Stimulated activated CD4-positive, alpha-beta T cell treated with anti-CD3 and anti-CD28 coated beads, Interleukin-12 subunit alpha, Interleukin-12 subunit beta, amount 100 ng/mL, for 48 hours (primary cell): ENCODE measurements at places on chromosomes 5 and 9.
A peak's percentile ranks its signal among the peaks of the same experiment; 100 is the strongest.

DNA sequence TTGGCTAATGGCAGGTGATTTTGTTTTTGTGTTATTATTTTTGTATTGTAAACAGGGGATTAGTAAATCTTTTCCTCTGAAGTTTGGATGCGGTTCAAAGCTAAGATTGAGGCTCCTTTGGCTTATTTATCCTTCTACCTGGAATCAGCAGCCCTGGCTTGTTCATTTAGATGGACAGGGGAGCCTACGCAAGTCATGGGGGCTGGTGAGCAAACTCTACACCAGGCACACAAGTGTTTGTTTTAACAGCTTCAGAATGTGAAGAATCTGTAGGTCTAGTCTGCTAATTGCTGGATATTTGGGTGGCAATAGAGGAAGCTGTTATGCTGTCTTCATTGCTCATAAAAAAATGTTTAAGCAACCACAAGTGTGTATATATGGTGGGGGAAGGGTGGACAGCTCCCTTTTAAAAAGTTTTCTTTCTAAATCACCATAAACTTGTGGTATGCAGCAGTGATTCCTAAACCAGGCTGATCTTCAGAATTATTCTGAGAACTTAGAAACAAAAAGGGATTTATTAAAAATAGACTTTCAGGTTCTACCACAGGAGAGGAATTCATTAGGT lies 20.7 kb downstream of the ZNF462 start:
- DNase-seq = no peak

DNA sequence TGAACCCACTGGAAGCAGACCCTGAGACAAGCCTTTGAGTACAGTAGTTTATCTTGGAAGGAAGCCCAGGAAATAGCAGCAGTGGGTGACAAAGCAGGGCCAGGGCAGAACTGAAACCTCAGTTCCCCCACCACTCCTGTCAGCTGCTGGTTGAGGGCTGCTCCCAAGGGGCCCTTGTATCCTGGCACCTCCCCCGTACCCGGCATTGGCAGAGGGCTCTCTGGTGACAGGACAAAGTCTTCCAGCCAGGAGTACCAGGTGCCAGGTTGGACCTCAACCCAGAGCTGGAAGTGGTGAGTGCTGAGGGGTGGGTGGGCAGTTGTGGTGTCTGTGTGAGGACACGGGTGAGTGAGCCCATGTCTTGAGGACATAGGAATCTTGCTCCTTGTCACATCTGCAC lies 123.3 kb downstream of the PHF2 start:
- DNase-seq = no peak

- no peak for DNase-seq
Observed at GRCh38 chr5:100832252-100833230, 70.5 kb downstream of the ST8SIA4 start.

DNA sequence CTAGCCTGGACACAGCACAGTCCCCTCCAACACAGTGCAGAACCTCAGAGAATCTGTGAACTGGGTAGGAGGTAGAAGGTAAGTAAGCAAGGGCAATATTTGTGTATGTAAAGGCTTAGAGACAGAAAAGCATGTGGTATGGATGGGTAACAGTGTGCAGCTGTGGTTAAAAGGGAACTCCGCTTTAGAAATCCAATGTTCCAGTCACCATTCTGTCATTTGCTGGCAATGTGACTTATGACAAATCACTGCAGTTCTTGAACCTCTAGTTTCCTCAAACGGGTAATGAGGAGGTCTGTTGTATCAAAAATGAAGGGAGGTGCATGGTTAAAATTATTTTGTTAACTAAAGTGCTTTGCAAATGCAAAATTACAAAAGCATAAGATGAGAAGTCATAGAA lies 125.5 kb upstream of the IFNE start:
- no peak for DNase-seq

- DNase-seq = no peak
Observed at GRCh38 chr5:76363352-76364225, 39.5 kb upstream of the IQGAP2 start.

- DNase-seq = no peak
Observed at GRCh38 chr9:109139851-109140250, 20.1 kb upstream of the TMEM245 start.

DNA sequence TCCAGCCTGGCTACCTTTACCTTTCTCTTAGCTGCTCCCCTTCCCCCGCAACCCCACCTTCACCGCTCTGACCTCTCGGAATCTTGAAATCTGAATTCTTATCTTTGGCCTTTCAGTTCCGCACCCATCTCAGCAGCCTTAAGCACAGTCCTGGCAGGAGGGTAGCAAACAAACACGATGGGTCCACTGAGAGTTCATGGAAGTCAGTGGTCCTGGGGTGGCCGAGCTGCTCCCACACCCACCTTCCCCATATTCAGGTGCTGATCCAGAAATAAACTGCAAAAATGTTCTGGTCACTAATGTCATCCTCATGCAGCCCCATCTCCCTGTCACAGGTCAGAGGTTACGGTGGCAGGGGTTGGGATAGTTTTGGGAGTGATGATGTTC lies 59.6 kb upstream of the TBC1D2 start:
- no peak for DNase-seq

GRCh38 chr5:74013222-74013621 lies 387.2 kb downstream of the ARHGEF28 start:
- DNase-seq = no peak

- peak; percentile 31 for DNase-seq
Observed at GRCh38 chr5:174793684-174794328, 69.4 kb downstream of the MSX2 start.

DNA sequence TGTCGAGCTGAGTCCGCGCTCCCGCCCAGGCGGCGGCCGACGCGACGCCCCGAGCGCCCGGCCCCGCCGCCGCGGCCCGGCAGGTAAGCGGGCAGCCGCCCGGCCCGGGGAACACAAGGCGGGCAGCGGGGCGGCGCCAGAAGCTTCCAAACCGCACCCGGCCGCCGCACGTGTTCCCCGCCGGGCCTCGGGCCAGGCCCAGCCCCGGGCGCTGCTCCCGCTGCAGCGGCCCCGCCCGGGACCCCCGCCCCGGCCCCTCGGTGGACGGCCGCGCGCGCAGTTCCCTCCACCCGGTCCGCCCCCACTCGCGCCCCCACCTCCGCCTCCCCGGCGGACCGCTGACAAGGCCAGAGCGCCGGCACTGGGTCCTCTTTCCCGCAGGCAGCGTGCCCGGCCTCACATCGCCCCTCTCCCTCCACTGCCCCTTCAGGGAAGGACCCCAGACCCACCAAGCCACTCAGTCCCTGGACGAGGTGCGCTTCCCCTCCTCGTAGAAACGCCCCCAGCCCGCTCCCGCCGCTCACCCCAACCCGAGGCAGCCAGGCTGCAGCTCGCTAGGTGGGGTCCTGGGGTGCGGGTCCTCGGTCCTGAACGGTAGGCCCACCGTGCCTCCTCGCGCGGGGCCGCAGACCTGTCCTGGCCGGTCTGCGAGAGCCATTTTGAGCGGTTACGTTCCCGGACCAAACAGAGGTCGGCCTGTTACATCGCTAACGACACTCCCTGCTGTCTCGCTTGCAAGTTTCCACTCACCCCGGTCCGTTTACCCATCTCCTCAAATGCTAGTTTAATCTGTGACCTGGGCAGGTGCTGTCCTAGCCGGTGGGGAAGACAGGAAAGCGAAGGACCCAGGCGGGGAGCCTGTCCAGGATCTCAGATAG lies 475 bp downstream of the WDR5 start:
- DNase-seq = no peak

- no peak for DNase-seq
Observed at GRCh38 chr5:130870691-130871090, 294.4 kb downstream of the HINT1 start.

DNA sequence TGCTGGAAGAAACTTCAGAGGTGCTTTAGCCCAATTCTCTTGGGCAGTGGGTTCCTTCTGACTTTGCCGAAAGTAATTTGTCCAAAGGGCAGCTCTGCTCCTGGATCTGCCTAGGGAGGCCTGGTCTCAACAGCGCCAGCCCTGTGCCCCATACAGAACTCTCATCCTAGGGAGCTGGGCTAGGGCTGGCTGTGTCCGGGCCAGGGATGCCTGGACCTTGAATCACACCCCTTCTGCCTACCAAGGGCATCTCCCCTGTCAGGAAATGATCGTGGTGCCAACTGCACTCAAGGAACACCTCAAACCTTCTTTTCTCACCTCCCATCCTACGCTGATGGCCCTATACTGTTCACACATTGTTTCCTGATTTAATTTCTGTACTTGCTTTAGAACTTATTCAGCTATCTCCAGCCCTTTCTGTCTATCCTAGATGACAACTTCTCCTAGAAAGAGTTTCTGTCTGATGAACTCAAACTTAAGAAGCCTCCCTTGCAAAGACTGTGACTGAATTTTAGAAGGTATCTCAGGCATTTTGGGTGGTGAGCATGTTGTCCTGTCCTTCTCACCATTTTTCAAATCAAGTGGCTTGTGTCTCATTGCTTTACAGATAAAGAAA lies 37.4 kb upstream of the NFIB start:
- DNase-seq = no peak
